ENCODE measurements at places on chromosomes 11 and 22. TPM values are rescaled to one million over a fixed set of nuclear protein-coding genes. Genes with fewer than 3 reads are reported as not detected.

The VWCE gene
- 14.9 TPM for total RNA-seq

The SYT12 gene
- under 0.01 TPM for total RNA-seq

The RPS6KB2 gene
- 28.4 TPM for total RNA-seq

The APOL5 gene
- not detected for total RNA-seq

The CADM1 gene
- total RNA-seq = 4.6 TPM
